NCI-H1694 treated with DMSO at 0.1 percent for 48 hours (cell line): ENCODE measurements at places on chromosomes 7 and 10.

DNA sequence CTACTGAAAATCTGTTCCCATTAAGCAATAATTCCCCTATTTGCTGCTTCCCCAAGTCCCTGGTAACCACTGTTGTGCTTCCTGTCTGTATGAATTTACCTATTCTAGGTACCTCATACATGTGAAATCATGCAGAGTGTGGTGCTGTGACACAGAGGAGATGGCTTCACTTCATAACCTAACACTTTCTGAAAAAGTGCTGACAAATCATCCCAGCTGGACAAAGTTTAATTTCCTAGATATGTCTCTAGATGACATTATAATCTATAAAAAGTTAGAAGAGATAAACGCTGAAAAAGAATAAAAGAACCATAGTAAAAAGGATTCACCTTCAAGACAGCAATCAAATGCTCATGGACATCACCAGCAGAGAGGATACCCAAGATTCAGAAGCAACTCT, 277.9 kb downstream of the SKIDA1 start:
- no peak for DNase-seq

GRCh38 chr7:2124604-2125345, 108.0 kb downstream of the MAD1L1 start:
- no peak for DNase-seq

DNA sequence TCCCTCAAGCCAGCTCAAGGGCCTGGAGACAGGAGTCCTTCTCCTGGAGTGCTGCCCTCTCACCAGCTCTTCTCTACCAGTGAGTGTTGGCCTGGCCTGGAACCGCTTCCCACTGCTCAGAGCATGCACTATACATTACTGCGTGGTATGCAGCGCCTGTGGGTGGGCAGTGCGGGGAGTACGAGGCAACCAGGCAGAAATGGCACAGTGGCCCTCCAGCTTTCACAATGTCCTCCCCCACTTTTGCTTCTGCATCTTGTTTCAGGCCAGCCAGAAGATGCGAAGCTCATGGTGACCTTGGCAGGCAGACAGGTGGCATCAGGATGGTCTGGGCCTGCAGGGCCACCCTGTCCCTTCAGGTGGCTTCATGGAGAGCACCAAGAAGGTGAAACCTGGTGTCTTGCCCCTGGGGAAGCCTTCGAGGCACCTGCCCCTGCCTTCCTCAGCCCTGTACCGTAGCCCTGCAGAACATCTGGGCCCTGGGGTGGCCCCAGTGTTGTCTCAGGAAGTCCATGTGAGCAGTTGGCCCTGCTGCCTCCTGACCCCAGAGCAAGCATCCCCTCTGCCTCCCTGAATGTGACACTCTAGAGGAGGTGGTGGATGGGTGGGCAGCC, 35.8 kb downstream of the RASGEF1A start:
- DNase-seq, result no peak

DNA sequence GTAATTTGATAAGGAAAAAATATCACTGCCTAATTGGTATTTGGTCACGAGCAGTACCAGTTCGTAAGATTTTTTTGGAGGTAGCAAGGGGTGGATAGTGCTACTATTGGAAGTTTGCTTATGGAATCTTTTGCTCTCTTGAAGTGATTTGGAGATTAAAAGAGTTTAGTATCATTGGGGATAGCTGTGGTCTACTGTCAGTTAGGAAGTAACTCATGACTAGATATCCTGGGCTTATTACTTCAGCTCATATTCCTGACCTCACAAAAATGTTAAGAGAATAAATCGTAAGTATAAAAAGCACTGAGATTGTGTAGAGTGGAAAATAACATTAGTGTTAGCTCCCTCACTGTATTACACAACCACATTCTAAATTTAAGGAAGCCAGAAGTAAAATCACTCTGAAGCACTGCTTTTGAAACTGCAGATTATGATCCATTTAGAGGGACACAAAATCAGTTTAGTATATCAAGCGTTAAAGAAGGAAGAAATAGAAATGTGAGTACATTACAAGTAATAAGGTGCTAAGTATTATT, 22.6 kb downstream of the SGPL1 start:
- DNase-seq, result no peak

- no peak for DNase-seq
Observed at GRCh38 chr7:131931370-131931769, 374.9 kb upstream of the PODXL start.

GRCh38 chr10:116316503-116316902, 7.7 kb upstream of the CCDC172 start:
- DNase-seq, result no peak
